CD4-positive, alpha-beta memory T cell (primary cell): ENCODE measurements at places on chromosomes 7 and 10.

- no peak for DNase-seq
Observed at GRCh38 chr7:152103066-152103465, 77.6 kb downstream of the GALNT11 start.

DNA sequence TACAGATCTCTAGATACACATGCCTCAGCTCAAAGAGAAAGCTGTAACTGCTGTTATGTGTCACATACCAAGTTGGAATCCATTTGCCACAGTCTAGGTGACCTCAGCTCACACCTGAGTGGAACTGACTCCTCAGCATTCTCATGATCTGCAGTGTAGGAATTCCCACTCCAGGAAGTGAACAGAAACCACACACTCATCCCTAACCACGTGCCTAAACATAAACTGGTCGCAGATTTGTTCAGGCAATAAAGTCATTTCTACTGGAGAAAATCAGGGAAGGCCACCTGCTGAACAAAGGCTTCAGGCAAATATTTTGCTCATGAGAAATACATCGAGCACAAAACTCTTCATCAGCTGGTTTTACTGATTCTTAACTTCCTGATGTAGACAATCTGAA lies 23.0 kb upstream of the ZMYND11 start:
- no peak for DNase-seq

DNA sequence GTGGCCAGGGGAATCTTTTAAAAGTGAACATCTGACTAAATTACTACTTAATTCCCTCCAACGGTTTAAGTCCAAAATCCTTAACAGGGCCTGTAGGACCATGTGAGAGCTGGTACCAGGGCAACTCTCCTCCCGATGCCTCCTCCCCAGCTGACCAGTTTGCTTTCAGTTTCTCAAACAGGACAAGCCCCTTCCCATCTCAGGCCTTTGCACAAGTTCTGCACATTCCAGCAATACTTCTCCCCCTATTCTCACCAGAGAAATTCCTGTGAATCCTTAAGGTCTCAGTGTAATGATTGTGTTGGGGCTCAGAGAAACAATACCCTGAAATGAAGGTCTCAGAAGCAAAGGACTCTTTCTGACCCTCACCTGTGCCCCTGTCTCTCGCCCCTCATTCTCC lies 8.0 kb upstream of the CALHM1 start:
- no peak for DNase-seq

GRCh38 chr10:47405857-47406547 lies 21.9 kb upstream of the ZNF488 start:
- no peak for DNase-seq

- DNase-seq: no peak
Observed at GRCh38 chr7:7793249-7793648, 74.8 kb upstream of the RPA3 start.

GRCh38 chr7:214410-215212 lies 22.2 kb downstream of the FAM20C start:
- no peak for DNase-seq
